Activated CD4-positive, alpha-beta T cell treated with anti-CD3 and anti-CD28 coated beads for 4 hours (primary cell): ENCODE measurements at places on chromosomes 12 and 14.

- peak; percentile 12 for DNase-seq
These were observed 2.3 kb downstream of the KDM2B start for GRCh38 chr12:121578230-121579189.

DNA sequence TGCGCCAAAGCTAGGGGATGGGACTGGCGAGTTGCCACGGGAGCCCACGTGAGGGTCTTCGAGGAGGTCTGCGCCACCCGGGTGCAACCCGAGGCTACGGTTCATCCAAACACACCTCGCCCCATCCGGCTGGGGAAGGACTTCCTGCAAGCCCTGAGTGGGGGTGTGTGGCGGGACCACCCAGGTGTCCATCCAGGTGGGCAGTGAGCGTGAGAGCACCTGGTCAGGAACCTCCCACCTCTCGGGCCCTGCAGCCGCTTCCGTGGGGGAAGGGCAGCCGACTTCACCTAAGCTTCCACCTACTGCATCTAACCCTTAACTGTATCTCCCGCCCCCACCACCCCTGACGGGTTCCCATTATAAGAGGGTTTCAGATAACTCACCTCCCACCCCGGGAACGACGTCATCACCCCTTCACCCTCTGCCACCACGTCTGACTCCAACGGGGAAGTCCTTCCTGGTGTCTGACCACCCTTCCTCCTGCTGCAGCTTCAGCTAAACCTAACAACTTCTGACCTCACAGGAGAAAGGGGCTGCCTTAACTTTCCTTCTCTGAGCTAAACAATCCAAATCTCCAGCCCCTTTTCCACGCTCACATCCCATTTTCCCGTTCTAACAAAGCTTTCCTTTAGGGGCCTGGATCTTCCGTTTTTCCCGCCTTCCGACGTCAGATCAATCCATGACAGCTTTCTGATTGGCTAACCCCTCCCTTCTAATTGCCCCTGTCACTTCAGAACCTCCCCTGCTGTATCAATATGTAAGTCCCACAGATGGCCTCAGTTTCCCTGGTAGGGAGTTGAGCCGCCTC lies 27.4 kb upstream of the SMUG1 start:
- peak; percentile 63 for DNase-seq

GRCh38 chr12:78403136-78403535 lies 461.4 kb upstream of the SYT1 start:
- no peak for DNase-seq

DNA sequence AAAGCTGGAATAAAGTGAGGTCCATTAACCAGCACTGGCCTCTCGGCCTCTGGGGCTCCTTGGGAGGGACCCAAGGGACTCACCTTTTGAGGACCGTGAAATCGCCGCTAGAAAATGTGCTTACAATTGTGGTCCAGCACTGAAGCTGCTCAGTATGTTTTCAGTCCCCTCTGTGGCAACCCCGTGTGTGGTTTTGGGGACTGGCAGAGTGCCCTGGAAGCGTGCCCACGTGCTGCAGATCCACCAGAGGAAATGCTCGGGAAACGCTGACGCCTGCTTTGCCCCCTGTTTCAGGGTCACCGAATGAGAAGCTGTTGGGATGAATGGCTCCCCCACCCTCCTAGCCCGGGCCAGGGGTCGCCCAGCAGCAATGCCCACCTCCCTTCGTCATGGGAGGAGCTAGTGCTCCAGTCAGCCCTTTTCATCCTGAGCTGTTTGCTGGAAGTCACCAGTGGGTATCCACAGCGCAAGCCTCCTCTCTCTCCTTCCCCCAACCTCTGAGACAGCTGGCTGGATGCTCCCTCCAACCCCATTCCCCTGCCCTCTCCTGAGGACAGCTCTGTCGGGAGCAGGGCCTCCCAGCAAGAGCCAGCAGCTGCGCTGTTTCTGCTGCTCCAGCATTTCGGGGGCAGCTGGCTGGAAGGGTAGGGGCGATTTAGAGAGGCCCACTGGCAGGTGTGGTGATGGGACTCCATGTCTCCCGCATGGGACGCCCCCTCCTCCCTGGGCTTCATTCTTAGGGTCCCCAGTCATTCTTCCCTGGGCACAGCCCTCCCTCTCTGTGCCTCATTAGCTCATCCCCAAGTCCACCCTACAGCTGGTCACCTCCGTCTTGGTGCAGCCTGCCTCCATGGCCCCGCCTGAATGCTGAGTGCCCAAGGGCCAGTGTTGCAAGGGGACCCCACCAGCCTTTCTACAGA lies 33.2 kb upstream of the PPP1R13B start:
- DNase-seq = no peak

DNA sequence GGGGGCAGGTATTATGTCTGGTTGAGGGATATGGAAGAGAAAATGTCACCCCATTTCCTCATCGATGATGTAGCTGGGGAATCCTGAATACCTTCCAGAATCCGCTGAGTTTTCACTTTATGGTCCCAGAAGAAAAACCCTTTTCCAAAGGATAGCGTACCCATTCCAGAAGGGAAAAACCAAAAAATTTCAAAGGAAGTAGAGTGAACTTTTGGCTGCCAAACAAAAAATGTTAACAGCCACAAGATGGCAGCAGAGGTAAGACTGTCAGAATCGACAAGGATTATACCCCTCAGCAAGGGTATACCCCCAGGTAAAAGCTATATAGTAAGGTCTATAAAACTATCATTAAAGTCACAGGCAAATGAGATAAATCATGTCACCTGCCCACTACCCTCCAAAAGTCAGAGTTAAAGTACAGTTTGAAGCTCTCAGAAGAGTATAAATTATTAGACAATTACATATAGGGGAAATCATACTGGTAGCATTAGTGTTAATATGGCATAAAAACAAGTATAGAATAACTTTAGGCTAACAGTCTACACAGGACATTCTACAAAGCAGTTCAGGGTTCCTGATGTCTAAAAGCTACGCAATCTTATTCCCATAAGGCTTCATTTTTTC lies 18.0 kb downstream of the ACIN1 start:
- peak; percentile 46 for DNase-seq

DNA sequence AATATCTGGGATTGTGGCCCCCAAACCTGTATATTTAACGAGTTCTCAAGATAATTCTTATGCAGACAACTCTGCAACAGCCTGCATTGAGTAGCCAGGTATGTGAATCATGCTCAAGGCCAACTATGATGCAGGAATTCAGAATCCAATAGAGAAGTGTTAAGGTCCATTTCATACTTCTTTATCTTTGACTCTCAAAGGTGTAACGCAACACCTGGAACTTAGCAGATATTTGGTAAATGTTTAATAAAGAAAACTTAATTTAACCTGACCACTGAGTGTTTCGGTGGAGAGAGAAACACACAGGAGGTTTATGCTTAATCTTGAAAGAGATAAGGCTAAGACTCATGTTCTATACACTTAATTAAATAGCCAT lies 156.5 kb upstream of the PLEKHG7 start:
- no peak for DNase-seq

GRCh38 chr14:52063052-52063462 lies 5.8 kb downstream of the NID2 start:
- DNase-seq = no peak

DNA sequence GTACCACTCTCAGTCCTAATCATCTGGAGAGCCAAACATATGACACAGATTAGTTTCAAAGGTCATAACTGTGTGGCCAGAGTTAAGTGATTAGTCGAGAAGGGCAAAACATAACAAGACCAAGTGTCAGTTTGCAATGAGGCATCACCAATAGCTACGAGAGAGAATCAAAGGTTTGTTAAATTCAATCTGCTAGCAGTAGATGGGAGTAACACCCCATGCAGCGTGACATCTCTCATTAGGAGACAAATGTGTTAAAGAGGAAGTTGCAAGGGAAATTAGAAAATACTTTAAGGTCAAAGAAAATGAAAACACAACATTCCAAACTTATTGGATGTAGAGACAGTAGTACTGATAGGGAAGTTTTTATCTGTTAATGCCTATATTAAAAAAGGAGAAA lies 135.7 kb upstream of the SYT10 start:
- no peak for DNase-seq

- no peak for DNase-seq
These were observed 1.3 kb downstream of the VIPAS39 start for GRCh38 chr14:77455966-77456640.

- DNase-seq = no peak
These were observed 860.6 kb upstream of the MGAT4C start for GRCh38 chr12:87116780-87117179.

- no peak for DNase-seq
These were observed 658 bp upstream of the CEP128 start for GRCh38 chr14:80942191-80942600.

GRCh38 chr14:22564463-22564862 lies 24.6 kb downstream of the DAD1 start:
- no peak for DNase-seq

DNA sequence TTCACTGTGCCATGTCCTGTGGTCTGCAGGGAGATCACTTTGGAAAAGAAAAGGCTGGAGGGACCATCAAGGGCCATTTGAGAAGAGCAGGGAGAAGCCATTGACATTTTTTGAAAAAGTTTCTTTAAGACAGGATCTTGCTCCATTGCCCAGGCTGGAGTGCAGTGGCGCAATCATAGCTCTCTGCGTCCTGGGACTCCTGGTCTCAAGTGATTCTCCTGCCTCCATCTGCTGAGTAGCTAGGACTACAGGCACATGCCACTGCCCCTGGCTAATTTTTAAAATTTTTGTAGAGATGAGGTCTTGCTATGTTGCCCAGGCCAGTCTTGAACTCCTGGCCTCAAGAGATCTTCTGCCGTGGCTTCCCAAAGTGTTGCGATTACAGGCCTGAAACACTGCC lies 32.3 kb downstream of the PTHLH start:
- DNase-seq = no peak

DNA sequence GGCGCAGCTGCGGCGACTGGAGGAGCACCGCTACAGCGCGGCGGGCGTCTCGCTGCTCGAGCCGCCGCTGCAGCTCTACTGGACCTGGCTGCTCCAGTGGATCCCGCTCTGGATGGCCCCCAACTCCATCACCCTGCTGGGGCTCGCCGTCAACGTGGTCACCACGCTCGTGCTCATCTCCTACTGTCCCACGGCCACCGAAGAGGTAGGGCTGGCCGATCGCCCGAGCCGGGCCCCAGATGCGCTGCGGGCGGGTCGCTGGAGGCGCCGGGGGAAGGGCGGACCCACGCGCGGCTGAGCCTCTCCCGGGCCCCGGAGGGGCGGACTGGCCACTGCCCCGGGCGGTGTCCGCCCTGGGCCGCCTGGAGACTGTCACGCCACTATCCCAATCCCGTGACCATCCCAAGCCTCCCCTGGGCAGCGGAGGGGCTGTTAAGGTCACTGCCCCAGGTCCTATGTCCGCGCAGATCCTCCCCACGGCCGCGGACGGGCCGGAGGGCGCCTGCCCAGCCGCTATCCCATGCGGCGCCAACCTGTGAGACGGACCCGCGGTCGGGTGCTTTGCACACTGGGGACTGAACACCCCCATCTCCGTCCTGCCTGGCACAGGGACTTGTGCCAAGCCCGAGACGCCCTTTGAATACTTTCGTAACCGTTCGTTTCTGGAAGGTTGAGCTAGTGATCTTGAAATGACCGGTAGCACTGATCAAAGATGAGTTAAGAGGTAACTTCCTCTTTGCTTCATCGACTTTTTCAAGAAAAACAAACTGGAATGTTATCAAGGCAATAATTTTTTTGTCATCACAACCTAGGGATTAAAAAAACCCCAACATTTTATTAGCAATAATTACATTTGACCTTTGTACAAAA lies 725 bp downstream of the CHPT1 start:
- peak; percentile 1 for DNase-seq

DNA sequence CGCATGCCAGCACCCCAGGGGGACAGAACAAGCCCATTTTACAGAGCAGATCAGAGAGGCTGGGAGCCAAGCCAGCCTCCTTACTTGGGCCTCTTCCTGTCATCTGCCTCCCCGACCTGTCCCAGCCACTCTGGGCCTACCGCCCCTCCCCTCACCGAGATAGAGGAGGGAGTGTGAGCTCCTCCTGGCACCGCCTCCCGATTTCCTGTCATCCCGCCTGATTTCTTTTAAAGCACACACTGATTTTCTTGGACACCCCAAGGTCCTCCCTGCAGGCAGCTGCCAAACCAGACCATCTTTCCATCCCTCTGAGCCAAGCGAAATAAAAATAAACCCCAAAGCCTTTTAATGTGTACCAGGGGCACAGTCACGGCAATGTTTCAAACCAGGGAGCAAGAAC lies 108.4 kb downstream of the RFLNA start:
- no peak for DNase-seq

DNA sequence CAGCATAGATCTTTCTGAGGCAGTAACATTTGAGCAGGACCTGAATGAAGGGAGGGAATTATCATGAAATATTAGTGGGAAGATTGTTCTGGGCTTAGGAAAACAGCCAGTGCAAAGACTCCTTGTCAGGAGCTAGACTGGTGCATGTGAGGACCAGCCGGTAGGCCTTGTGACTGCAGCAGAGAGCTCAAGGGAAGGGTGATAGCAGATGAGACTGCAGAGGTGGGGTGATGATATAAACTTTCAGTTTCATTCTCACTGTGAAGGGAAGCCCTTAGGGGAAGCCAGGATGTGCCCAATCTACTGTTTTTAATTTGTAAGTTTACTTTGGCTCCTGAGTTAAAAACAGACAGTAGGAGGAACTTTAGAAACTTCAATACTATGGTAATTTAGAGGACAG lies 12.4 kb downstream of the IL22 start:
- peak; percentile 52 for DNase-seq

DNA sequence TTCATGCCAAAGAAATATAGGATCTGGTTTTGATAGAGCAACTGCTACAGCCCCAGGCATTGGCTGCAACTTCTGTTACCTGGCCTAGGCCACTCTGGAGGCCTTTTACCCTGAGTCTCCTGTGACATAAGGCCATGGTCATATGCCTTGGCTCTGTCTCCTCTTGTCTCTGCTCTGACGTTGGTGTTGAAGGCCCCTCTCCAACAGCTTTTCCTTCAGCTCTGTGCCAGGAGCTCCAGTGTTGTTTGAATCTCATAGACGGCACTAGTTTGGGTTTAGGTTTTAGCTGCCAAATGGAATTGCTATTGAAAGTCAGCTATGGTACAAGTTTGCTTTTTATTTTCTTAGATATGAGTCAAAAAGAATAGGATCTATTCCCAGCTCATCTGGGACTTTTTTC lies 41.1 kb downstream of the TTLL5 start:
- DNase-seq = no peak

GRCh38 chr12:51413149-51413548 lies 11.5 kb upstream of the SLC4A8 start:
- DNase-seq = no peak

GRCh38 chr14:59189091-59189785 lies 771 bp downstream of the DAAM1 start:
- DNase-seq = peak; percentile 24

DNA sequence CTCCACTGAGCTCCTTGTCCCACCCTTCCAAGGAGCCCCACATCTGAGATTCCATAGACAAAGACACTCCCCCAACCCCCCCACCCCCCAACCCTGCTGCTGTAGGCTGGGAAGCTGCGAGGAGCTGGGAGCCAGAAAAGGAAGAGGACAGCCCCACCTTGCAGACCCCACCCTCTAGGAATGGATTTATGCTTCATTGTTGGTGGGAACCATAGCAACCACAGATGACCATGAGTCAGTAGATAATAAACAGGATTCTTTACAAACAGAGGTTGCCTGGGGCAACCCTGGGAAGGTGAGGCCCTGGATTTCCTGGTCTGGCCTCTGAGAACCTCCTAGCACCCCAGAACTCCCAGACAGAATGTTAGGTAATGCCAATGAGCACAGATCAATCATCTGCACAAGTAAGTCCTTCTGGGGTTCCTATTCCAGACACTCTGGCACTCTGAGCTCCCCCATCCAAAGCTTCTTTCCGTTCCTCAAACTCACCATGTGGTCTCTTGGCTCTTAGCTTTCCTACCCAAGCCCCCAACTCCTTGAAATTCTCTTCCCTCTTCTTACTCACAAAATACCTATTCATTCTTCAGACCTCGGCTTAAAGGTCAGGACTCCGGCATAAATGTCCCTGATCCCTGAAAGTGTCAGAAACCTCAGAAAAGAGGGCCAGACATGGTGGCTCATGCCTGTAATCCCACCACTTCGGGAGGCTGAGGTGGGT lies 15.2 kb upstream of the PLEKHG6 start:
- DNase-seq = no peak
